ENCODE measurements at places on chromosomes 4 and X.

DNA sequence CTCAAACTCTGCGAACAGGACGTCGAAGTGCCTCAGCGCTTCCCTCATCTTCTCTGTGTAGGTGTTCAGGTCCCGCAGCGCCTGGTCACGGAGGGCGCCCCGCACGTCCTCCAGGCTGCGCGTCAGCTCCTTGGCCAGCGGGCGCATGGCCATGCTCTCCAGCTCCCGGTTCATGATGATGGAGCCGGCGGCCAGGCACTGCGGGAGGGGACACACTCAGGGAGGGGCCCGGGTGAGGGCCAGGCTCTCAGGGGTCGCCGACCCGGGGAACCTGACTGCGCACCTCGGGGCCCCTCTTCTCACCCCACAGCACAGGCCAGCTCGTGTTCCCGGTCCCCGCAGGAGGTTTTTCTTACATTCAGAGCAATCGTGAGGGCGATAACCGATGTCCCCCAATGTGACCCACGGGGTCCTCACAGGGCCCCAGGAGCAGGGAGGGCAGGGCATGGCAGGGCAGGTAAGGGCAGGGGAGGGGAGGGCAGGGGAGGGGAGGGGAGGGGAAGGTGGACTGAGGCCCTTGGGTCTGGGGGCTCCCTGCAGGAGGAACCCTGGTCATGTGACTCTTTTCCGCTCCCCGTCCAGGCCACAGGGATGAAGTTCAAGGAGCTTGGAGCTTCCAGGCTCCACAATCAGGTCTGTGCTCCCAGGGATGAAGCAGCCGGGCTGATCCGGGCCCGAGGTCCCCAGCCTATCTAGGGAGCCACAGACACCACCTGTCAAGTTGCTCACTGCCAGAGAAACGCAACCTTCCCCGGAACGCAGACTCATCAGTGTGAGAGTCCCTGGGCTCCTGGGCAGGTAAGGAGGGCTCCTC is 77.8 kb upstream of the MXD4 start:
- DNase-seq = no peak

GRCh38 chr4:143285696-143286437 is 50.8 kb upstream of the GAB1 start:
- no peak for DNase-seq

DNA sequence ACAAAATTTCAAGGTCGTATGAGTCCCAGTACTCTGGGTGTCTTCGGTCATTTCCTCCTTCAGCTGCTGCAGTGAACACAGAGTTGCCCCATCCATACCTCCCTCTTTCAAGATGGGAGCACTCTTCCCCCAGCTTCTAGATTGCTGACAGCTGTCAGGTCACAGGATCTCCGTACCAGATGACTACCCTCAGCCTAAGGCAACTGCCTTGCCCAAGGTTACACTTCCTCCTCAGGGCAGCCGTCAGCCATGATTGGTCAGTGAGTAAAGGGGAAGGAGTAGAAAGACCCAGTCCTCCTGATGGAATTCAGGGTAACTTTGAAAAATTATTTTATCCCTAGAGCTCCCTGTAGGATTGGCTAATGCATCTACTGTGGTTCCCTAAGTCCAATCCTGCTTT is 81.6 kb downstream of the NAF1 start:
- no peak for DNase-seq

- DNase-seq = no peak
Observed at GRCh38 chr4:113071274-113071673, 21.8 kb downstream of the ANK2 start.

GRCh38 chr4:25981749-25982148 is 67.7 kb downstream of the SMIM20 start:
- DNase-seq = no peak

DNA sequence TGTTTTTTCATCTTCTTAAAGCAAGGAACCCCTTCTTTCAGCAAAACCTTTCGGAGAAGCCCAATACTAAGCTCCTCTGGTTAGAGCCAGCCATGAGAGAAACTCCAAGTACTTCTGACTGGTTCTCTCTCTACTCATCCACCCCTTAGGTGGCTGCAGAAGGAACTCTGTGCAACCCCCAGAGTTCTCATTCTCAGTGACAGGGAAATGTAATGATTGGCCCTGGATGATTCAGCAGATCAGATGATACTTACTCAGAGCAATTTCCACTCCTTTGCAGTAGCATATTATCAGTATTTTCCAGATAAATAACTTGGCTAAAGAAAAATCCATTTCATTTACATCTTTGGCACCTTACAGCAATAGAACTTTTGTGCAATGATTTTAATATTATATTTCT is 3.2 kb downstream of the SPP1 start:
- no peak for DNase-seq

GRCh38 chr4:100208964-100209363 is 18.7 kb upstream of the DDIT4L start:
- no peak for DNase-seq
